Articular chondrocyte of knee joint (primary cell): ENCODE measurements at places on chromosomes 6 and 20. TPM values are rescaled to one million over a fixed set of nuclear protein-coding genes. Genes with fewer than 3 reads are reported as not detected.

PDYN gene
- total RNA-seq = not detected in 2 replicates

DYNLT1 gene
- total RNA-seq = 89.8 and 94.6 TPM in 2 replicates

OPN5 gene
- not detected in 2 replicates for total RNA-seq

FAM8A1 gene
- 43.7 and 50.0 TPM in 2 replicates for total RNA-seq

MUC21 gene
- not detected in 2 replicates for total RNA-seq

IPCEF1 gene
- total RNA-seq = 0.13 and 0.22 TPM in 2 replicates

CENPW gene
- 9.1 and 11.3 TPM in 2 replicates for total RNA-seq

FERMT1 gene
- 3.9 and 5.1 TPM in 2 replicates for total RNA-seq

CNR1 gene
- under 0.01 and 0.11 TPM in 2 replicates for total RNA-seq
